ENCODE measurements at places on chromosomes 1 and 21.

DNA sequence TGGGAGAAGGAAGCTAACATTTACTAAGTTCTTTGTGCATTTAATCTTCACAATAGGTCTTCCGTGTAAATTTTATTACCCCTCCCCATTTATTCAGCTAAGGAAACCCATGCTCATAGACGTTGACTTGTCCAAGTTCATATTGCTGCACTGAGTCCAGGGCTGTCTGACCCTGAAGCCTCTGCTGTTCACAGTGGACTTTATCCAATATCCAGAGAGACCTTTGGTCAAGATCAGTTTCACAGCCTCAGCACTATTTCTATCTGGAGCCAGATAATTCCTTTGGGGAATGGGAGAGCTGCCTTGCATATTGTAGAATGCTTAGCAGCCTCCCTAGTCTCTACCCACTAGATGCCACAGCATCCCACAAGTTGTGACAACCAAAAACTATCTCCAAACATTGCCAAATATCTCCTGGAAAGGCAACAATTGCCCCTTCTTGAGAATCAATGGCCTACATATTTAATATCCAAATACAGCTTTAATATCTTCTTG lies 26.4 kb downstream of the ILDR2 start:
- no peak for DNase-seq

- no peak for DNase-seq
Measured at GRCh38 chr1:56516539-56517252, 62.7 kb downstream of the PLPP3 start.

GRCh38 chr1:67916140-67916886 lies 83.0 kb upstream of the GNG12 start:
- DNase-seq, result no peak

GRCh38 chr1:156136970-156137483 lies 16.4 kb upstream of the SEMA4A start:
- DNase-seq, result no peak

DNA sequence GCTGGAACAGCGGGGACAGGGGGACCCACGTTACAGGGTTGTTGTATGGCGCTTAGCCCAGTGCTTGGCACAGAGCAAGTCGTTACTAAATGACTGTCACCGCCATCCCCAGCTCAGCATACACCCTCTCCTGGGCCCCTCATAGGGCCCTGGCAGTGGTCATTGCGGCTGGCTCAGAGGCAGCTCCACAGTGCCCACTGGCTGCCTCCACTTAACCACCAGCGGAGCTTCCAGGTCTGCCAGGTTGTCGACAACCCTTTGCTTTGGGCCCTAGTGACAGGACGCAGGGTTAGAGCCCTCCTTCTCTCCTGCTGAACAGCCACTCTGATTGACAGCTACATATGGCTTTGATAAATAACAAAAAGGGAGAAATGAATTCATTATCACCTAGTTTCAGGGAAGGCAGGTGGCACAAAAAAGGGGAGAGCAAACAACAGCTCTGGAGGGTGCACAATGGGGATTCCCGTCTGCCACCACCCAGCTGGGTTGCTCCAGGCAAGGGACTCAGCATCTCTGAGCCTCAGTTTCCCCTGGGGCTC lies 4.8 kb downstream of the EFHD2 start:
- no peak for DNase-seq

GRCh38 chr1:167342846-167343245 lies 122.2 kb downstream of the POU2F1 start:
- no peak for DNase-seq

GRCh38 chr21:29306920-29307319 lies 8.2 kb downstream of the BACH1 start:
- no peak for DNase-seq

DNA sequence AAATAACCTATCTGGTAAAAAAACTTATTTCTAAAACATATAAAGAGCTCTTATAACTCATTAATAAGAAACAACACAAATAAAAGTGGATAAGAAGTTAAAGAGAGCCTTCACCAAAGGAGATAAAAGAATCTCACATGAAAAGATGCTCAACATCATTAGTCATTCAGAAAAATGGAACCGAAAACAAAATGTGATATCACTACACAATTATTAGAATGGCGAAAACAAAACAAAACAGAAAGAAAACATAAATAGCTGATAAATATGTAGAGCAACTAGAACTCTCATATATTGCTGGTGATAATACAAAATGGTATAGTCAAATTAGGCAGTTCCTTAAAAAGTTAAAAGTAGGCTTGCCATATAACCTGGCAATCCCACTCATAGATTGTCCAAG lies 1109.3 kb downstream of the PLA2G4A start:
- no peak for DNase-seq

DNA sequence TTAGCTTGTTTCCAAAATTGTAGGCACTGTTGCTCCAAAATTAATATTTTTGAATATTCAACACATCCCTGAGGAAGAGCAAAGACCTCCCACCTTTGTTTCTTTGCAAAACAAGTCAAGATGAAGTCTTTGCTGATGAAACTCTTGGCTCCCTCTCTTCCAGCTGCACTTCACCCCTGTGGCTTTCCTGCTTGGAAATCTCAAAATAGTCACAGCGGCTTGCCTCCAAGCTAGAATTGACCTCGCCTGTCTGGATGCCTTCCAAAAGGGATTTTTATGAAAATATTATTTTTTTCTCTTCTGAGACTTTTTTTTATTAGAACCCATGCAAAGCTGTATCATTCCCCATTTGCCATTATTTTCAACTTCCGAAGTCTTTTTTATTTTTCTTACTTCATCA lies 71.1 kb upstream of the MROH9 start:
- no peak for DNase-seq

DNA sequence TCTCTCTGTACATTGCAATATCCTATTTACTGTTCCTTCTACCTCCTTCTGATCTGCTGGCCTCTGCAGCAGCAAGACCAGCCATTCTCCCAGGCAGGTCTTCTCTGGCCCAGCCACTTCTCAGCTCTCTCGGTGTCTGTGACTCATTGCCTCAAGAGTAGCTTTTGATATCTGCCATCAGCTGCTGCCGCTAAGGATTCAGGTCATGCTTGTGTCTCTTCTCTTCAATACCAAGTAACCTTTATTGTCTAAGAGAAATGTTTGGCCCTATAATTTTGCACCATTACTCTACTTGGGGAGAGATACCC lies 101.8 kb downstream of the TMEM53 start:
- no peak for DNase-seq

- DNase-seq, result no peak
Measured at GRCh38 chr1:45477646-45478045, 13.3 kb downstream of the TESK2 start.

GRCh38 chr1:9128166-9128519 lies 759 bp downstream of the GPR157 start:
- DNase-seq, result no peak

GRCh38 chr1:245512980-245513578 lies 358.3 kb downstream of the KIF26B start:
- DNase-seq, result no peak

DNA sequence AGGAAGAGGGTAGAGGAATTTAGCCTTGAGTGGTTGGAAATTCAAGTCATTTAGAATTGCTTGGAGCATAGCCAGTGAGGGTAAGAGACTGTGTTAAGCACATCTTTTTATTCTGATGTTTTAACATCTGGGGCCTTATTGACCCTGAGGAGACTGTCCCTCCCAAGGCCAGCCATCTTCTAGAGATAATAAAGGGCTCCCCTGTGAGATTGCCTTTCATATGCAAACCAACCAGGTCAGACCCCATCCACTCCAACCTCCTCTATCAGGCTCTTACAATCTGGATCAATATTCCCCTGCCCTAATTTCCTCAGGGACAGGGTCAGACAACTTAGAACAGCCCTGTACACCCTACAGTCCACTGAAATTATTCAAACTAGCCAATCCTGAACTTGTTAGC lies 93.8 kb downstream of the ATP1B1 start:
- no peak for DNase-seq

DNA sequence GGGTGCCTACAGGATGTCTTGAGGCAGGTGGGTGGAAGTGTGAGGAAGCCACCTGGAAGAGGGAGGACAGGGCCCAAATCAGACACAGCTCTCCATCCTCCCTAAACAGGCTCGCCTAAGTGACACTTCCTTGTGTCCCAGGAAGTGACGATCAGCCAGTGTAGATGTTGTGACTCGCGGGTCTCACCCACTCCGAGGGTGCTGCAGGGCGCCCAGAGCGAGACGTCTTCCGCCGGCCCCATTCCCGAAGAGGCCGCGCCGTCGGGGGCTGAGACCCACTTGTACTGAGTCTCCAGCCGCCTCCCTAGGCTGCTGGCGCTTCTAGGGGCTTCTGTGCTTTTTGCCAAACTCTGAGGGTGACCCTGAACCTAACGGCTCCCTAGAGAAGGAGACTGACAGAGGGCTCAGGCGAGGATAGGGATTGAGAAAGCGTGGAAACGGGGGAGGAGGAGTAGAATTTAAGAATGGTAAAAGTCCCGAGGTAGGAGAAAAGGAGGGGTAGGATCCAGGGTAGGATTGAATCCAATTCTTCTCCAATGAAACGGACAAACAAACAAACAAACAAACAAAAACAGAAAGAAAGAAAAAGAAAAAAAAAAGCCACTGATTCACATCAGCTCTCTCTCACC lies 543 bp upstream of the MARK1 start:
- DNase-seq, result peak; percentile 52

DNA sequence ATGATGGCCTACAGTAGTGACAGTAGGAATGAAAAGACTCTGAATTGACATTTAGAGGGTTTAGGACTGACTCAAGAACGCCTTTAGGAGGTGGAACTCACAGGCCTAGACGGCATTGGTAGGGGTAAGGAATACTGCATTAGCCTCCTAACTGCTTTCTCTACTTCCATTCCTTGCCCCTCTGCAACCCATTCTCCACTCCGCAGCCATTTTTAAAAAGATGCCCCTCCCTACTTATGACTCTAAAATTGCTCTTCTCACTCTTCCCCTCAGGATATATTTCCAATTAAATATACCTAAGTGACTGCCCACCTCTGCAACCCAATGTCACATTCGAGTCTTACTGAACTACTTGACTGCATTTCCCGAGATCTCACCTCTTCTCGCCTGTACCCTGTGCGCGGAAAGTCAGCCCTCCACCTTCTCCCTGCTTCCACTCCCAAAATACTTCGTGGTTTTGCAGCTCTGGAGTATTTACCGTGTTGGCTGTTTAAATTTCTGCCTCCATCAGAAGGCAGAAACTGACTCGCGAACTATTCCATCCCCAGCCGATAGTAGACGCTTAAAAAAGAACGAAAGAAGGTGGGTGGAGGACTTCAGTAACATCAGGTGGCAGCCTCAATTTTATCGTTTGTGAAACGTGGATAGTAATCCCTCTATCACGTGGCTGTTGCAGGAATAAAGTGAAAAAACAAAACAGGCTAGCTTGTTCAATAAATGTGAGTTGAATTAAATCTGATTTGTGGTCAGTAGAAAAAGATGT lies 1.1 kb upstream of the YBX1 start:
- DNase-seq, result no peak

DNA sequence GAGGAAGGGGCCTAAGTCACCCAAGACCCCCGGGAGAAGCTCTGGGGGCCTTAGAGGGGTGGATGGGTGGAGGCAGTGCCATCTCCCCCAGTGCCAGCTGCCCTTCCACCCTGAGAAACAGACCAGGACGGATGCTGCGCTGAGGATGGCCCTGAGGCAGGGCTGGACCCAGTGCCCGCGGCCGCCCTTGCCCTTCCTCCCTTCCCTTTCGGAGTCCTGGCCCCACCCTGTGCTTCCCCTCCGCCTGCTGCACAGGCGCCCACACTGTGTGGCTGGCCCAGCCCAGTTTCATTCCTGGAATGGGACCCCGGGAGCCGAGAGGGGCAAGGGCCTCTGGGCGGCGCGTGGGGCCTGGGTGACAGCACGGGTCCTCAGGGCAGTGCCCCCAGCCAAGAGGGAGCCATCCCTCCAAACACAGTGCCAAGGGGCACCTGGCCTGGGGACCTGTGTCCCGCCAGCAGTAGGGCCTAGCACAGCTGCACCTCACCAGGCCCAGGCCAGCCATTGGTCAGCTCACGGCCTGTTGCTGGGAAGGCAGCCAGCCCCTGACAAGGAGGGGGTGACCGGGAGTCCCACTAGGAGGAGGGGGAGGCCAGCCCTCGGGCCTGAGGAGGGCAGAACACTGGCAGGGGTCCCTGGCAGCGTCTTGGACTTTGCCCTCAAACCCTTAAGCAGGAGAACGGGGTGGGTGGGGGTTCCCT lies 13.4 kb upstream of the SKI start:
- no peak for DNase-seq

GRCh38 chr1:173616859-173617258 lies 14.0 kb upstream of the SLC9C2 start:
- DNase-seq, result no peak

DNA sequence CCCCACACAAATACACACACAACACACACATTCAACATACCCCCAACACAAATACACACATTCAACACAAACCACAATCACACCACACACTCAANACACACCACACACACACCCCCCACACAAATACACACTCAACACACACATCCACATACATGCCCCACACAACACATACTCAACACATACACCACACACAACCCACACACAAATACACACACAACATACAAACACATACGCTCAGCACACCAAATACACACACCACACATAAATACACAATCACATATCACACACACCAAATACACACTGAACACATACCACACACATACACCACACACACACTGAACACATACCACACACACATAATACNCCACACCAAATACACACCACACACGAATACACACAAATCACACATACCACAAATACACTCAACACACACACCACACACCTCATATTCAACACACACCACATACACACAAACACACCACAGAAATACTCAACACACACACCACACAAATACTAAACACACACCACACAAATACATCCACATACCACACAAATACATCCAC lies 48.9 kb downstream of the PRDM15 start:
- no peak for DNase-seq

- no peak for DNase-seq
Measured at GRCh38 chr21:24110846-24111245, 1496.4 kb downstream of the MRPL39 start.

DNA sequence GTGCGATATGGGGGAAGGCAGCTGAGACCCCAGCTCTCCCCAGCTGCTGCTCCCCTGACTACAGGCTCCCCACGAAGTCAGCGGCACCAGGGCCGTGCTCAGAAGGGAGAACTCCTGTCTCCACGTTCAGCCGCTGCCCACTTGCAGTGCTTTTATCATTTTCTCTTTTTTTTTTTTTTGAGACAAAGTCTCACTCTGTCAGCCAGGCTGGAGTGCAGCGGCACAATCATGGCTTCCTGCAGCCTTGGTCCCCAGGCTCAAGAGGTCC lies 933 bp upstream of the FTCD start:
- DNase-seq, result no peak

DNA sequence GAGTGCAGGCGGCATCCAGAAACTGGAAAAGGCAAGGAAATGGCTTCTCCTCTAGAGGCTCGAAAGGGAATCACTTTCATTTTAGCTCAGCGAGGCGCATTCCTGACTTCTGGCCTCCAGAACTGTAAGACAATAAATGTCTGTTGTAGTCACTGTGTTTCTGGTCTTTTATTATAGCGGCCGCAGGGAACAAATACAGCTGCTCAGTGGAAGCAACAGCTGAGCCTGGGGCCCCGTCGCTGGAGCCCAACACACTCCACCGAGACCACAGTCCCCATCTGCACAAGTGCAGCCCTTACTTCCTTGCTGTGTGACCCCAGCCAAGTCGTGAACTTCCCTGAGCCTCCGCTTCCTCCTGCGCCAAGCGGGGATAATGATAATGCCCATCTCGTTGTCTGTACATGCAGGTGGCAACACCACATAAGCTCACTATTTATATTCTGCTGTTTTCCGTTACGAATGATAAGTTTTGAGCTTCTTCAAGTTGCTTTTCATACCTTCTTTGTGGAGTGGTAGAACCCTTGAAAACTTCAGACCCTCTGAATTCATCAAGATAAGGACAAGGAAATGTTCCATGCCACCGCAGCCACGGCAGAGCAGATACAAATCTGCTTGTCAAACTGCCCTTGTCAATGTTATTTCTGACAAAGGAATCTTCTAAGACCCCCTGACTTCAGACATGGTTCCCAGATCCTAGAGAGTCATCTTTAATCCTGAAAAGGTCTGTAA lies 3.2 kb upstream of the LAPTM5 start:
- DNase-seq, result no peak

Measured in nucleus accumbens (tissue), 56 donors.